Smooth muscle cell of bladder (primary cell): ENCODE measurements at places on chromosomes 5 and 9. TPM values are rescaled to one million over a fixed set of nuclear protein-coding genes. Genes with fewer than 3 reads are reported as not detected.

Gene GTF2H2C
- 27.9 and 33.1 TPM in 2 replicates for total RNA-seq

Gene TRIM36
- 0.14 and 0.37 TPM in 2 replicates for total RNA-seq

Gene SLC6A7
- total RNA-seq = not detected in 2 replicates

Gene PCSK5
- total RNA-seq = 5.7 and 12.5 TPM in 2 replicates

Gene BAAT
- not detected in 2 replicates for total RNA-seq

Gene MSX2
- 1.1 and 4.0 TPM in 2 replicates for total RNA-seq

Gene DIPK1B
- 1.00 and 1.0 TPM in 2 replicates for total RNA-seq

Gene RAPGEF6
- total RNA-seq = 11.5 and 34.5 TPM in 2 replicates

Gene GARIN3
- not detected in 2 replicates for total RNA-seq

Gene SLCO6A1
- total RNA-seq = not detected in 2 replicates

Gene ST8SIA4
- 0.28 and 0.37 TPM in 2 replicates for total RNA-seq

Gene CHD1
- total RNA-seq = 30.0 and 32.0 TPM in 2 replicates

Gene CDH9
- 0.18 TPM in 1 of 2 replicates, not detected in the other for total RNA-seq
